Upper lobe of right lung (tissue), 1 donor: ENCODE measurements at places on chromosomes 16 and 17. TPM values are rescaled to one million over a fixed set of nuclear protein-coding genes. Genes with fewer than 3 reads are reported as not detected.

DNA sequence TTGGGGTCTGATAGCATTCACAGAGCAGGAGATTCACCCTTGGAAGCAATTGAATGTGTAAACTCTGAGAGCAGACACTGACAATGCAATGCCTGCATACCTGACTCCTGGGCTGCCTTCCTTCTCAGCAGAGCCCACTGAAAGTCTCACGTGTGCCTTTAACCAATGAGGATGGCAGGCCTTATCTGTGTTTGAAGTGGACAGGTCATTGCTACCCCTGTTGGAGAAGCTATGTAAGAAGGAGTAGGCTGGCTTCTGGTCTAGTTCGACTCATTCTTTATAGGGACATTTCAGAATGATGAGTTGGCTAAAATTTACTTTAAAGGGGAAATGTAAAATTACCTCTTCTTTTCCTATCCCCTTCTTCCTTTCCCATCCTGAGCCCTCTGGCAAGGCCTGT, 446.3 kb downstream of the SLC39A11 start:
- DNase-seq = no peak

- DNase-seq = no peak
Observed at GRCh38 chr16:70508752-70509151, 14.6 kb downstream of the COG4 start.

DNA sequence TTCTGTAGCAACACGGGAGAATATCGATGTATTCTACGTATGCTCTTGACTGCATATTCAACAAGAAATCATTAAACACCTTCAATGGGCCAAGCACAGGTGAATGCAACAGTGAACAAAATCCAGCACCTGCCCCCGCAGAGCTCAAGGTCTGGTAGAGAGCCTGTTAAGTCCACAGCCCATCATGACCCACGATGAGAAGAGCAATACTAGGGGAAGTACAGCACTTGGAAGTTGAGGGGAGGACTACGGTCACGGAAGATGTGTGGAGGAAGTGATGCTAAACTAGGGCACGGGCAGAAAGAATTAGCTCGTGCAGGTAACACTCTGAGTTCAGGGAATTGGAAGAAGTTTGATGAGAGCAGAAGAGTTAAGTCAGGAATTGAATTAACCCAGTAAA, 253.6 kb downstream of the HAPSTR1 start:
- DNase-seq = no peak

DNA sequence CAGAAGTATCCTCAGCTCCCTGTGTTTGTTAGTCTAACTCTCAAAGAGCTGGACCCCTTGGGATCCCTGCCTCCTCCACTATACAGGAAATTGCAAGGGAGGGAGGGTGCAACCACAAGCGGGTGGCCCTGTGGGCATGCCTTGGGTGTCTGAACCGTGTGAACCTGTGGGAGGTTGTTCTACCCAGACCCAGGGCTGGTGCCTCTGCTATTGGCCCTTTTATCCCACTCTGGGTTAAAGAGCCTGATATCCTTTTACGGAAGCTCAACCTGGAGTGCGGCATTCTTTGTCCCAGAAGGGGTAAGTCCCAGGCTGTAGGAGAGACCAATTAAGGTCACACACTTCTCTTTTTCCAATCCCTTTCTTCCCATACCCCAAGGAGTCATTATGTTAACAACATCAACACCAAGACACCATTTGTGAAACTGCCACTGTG, 53.4 kb downstream of the ARSG start:
- DNase-seq = no peak

Gene TMEM220
- 10.5 TPM for total RNA-seq
